NCI-H82 (cell line): ENCODE measurements at places on chromosomes 5 and 9.

DNA sequence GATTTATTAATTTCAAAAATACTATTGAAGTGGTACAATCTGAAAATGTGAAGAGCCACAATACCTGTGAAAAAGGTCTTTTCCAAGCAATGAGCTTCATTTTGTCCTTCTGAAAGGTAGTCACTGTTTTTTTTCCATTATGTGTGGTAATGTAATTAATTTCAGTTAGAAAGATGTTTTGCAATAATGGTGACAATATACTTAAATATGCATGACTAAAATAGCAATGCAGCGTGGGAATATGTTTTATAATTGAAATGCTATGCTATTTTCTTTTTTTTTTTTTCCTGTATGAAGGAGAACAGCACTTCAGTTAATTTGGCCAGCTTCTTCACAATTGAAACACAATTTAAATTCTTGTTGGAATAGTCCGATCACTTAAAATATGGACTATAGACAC, 41.9 kb downstream of the NPR3 start:
- no peak for DNase-seq

GRCh38 chr9:130200038-130200849, 28.0 kb downstream of the NCS1 start:
- no peak for DNase-seq

DNA sequence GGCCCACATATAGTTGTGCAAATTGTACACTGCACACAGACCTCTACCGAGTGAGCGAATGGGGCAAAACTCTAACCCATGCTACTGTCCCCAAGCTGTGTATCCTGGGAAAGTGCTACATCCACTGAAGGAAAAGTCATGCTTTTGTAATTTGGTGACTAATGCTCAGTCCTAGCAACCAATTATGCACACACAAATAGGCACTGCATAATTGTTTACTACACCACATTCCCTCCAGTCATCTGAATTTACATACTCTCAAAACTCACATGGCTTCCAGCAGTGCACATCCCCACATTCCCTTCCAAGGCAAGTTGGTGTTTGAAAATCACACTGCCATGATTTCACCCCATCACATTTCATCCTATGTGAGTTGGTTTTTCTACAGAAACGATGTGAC, 125.9 kb upstream of the OSMR start:
- DNase-seq: no peak

DNA sequence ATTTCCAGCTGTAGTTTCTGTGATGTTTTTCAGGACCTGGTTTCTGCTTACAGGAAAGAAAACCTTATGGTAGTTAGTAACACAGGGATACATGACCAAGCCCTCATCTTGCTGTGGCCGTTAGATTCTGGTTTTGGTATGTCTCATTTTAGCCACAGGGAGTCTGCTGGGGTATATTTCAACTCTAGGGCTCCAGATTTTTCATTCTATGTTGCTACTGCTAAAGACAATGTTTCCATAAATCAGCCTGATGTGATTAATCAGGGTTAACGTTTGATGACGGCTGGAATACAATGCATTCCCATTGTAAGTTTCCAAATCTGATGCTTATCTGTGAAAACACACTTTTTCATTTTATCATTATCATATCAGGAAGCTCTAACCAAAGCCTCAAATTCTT, 48.2 kb downstream of the P4HA2 start:
- no peak for DNase-seq

- no peak for DNase-seq
These were observed 137.6 kb downstream of the SUSD1 start for GRCh38 chr9:112037281-112038016.

- DNase-seq: no peak
These were observed 52.2 kb downstream of the ABHD17B start for GRCh38 chr9:71858812-71859211.

GRCh38 chr5:154287136-154287535, 96.6 kb downstream of the GALNT10 start:
- no peak for DNase-seq

DNA sequence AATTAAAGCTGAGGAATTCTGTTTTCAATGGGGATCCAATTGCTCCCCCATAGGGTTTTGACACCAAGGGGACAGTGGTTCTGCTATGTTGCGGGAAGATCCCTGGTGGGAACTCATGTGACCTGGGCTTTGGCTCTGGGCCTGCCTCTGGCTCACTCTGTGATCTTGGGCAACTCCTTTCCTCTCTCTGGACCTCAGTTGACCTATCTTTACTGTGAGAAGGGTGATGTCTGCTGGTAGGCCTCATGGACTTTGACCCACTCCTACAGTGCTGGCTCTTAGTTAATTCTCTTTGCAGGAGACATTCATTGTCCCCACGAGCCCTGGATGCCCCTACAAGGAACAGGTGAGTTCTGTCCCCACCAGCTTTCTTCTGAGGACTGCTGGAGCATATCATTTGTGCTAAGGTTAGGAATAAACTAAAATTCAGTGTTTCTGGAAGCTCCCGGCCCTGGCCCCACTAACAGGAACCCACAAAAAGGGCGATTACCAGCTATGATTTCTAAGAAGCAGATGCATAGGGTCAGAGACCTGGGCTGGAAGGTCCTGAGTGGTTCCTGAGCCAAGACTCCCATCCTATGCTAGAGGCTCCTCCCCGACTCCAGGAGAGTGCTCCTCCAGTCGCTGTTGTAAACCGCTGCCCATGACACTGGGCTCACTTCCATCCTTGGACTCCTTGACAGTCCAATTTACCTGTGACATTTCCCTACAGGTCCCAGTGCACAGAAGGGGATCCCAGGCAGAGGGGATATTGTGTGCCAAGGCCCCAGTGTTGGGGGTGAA, 218.3 kb downstream of the PAX5 start:
- no peak for DNase-seq

DNA sequence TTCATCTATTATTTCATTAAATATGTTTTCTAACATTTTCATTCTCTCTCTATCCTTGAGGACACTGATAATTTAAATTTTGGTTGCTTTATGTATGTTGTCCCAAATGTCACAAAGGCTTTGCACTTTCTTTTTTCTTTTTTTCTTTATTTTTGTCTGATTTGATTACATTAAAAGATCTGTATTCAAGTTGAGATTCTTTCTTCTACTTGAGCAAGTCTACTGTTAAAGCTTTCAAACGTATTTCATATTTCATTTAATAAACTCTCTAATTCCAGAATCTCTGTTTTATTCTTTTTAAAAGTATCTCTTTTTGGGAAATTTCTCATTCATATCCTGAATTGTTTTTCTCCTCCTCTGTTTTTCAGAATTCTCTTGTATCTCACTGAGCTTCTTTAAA, 106.5 kb downstream of the GNA14 start:
- DNase-seq: no peak

- DNase-seq: no peak
These were observed 51.4 kb upstream of the GRHPR start for GRCh38 chr9:37370968-37371563.

GRCh38 chr9:14303100-14303499, 10.8 kb downstream of the NFIB start:
- peak; percentile 65 for DNase-seq

DNA sequence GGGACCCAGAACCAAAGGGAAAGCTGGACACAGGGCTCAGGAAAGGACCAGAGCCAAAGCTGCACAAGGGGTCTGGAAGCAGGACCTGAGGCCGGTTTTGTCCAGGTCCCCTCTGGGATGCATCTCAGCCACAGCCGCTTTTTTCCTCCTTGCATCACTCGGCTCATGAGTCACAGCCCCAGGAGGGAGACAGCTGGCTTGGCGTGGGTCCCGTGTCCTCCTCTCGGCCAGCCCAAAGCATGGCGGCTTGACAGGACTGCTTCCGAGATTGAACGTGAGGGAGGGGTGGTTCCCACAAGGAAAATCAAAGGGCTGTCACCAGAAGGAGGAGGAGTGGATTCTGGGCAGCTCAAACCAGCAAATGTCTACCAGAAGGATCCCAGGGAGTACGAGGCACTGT, 56.7 kb upstream of the CPLX2 start:
- no peak for DNase-seq

- DNase-seq: no peak
These were observed 1.8 kb upstream of the ACTL7B start for GRCh38 chr9:108857572-108857971.

DNA sequence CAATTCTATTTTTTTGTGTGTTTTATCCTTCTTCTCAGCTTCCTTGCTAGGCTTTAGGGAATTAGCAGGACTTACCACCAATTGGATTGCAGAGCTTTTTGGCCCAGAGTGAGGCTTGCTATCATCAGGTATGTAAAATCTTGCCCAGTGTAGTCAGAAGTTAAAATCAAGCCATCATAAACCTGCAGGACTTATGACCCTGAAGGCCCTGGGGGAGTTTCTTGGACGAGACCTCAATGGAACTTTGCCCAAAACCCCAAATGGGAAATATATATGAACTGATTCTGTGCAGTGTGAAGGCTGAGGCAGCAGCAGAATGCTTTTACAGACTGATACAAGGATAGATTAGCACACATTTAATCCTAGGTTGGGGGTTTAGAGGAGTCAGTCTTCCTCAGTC, 287.0 kb downstream of the SH3GL2 start:
- DNase-seq: peak; percentile 75

GRCh38 chr5:180139731-180140055, 68.1 kb upstream of the RNF130 start:
- DNase-seq: no peak

GRCh38 chr5:126971455-126972031, 58.8 kb downstream of the MARCHF3 start:
- DNase-seq: peak; percentile 42

DNA sequence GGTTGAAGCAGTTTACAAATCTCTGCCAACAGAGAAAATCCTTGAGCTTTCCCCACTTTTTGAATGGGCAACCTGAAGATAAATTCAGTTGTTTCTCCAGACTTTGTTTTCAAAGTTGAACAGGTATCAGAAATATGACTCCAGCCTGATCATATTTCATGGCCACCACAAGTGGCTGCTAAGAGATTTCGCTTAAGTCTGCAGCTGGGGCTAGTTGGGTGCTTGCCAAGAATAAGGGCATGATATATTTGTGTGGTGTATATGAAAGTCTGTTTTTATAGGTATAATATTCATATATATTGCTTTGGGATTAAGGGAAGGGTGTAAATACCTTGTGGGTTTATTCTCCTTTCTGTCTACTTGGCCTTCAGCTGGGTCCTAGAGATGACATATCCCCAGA, 168.4 kb upstream of the GDNF start:
- no peak for DNase-seq

DNA sequence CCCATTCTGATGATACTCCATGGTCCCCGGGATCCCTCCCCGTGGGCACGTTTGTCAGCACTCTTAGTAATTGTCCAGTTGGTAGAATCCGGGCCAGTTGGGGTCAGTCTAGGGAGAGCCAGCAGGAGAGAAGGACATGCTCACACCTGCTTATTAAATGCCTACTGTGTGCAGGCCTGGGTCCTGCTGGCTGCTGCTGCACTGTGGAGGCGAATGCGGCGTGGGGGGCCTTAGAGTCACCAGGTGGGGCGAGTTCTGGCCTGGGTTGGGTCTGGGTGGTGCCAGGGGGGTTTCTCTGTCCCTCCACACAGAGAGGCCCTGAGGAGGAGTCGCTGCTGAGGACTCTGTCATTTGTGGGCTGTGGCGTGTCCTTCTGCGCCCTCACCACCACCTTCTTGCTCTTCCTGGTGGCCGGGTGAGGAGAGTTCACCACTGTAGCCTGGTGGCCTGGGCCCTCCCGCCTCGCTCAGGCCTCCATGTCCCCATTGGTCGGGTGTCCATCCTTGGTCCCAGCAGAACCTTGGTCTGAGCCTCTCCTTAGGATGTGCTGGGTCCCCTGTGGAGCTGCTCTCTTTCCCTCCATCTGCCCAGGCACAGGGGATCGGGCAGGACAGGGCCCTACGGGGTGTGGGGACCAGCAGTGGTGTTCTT, 17.3 kb downstream of the ADGRD2 start:
- no peak for DNase-seq

- DNase-seq: no peak
These were observed 202.9 kb downstream of the AOPEP start for GRCh38 chr9:94929369-94929756.

- no peak for DNase-seq
These were observed 49.4 kb downstream of the FNIP1 start for GRCh38 chr5:131747180-131748105.

- no peak for DNase-seq
These were observed 17.7 kb downstream of the TXNDC8 start for GRCh38 chr9:110319781-110320492.
